ENCODE measurements at places on chromosomes 2 and 18.

- DNase-seq, result peak; percentile 24
Observed at GRCh38 chr2:96146153-96146880, 1.1 kb upstream of the DUSP2 start.

DNA sequence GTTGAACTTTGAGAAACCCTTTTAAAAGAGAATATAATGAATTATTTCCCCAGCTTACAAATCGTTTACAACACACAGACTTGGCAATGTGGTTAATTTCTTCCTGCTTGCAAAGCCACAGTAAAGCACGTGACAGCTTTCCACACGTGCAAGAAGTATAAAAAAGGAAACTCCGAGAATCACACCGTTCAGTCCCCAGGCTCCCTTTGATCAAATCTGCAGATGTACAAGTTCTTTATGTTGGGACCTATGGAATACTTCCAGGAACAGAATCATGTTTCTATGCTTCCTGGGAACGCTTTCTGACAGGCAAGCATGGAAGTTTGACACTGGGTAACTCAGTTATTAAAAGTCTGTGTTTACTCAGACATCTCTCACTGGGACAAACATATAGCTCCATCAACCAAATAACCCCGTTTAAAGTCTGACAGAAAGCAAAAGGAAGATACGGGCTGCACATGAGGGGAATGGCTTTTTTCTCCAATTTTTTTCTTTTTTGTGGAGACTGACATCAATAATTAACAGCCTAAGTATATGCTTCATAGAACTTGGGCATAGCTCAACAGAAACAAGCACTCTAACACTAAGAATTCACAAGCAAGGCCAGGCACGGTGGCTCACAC is 134.8 kb downstream of the EIPR1 start:
- DNase-seq, result no peak

- no peak for DNase-seq
Observed at GRCh38 chr2:174846218-174846617, 81.9 kb upstream of the CHRNA1 start.

- no peak for DNase-seq
Observed at GRCh38 chr2:189104934-189105333, 74.6 kb downstream of the COL5A2 start.

DNA sequence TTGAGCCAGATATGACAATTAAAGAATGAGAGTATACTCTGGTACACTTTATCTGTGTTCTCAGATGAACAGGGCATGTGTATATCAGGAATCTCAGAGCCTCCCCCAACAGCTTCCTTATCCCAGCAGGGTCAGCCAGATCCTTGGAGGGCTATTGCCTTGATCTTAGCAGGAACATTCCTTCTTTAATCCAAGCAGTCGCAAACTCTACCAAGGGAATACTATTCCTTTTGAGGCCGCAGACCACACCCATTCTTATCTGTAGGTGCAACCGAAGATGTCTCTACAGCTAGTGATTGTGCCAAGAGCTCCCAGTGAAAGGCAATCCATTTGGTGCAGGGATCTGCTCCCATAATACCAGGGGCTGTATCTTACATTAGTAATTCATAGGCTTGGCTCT is 118.3 kb upstream of the DOK6 start:
- DNase-seq, result no peak

DNA sequence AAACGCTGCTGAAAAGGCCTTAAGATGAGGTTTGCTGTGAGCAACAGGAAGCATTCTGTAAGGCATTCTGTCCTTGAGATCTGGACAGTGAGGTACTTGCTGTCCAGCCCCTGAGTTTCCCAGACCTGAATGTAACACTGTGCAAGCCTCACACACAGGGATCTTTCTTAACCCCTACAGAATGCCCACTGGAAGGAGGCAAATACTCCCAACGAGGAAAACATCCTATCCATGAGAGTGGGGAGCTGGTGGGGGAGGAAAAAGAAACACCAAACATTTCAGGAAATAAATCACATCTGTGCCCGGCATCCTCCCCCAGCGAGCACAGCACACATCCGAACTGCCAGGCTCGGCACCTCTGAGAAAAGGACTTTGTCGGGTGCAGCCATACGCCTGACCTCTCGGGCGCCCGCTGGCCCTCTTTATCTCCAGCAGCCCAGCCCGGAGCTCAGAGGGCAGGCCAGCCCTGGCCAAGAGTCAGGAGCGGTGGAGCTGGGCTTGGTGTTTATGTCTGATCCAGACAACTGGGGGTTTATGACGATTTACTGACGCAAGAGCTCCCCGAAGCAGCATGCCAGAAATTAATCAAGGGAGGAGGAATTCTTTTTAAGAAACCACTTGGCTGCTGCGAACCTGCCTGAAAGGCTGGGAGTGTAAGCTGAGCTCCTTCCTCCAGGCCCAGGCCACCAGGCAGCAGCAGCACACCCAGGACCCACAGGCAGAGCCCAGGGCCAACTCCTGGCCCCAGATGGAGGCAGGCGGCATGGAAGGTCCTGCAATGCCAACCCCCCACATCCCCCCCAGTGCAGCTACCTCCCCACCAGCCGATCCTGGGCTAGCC is 72.2 kb downstream of the HDAC4 start:
- no peak for DNase-seq

- DNase-seq, result peak; percentile 79
Observed at GRCh38 chr2:120312860-120313694, 32.9 kb upstream of the INHBB start.

GRCh38 chr18:68937029-68937599 is 139.2 kb downstream of the CCDC102B start:
- no peak for DNase-seq

- DNase-seq, result no peak
Observed at GRCh38 chr2:65647249-65647842, 214.9 kb upstream of the SPRED2 start.

DNA sequence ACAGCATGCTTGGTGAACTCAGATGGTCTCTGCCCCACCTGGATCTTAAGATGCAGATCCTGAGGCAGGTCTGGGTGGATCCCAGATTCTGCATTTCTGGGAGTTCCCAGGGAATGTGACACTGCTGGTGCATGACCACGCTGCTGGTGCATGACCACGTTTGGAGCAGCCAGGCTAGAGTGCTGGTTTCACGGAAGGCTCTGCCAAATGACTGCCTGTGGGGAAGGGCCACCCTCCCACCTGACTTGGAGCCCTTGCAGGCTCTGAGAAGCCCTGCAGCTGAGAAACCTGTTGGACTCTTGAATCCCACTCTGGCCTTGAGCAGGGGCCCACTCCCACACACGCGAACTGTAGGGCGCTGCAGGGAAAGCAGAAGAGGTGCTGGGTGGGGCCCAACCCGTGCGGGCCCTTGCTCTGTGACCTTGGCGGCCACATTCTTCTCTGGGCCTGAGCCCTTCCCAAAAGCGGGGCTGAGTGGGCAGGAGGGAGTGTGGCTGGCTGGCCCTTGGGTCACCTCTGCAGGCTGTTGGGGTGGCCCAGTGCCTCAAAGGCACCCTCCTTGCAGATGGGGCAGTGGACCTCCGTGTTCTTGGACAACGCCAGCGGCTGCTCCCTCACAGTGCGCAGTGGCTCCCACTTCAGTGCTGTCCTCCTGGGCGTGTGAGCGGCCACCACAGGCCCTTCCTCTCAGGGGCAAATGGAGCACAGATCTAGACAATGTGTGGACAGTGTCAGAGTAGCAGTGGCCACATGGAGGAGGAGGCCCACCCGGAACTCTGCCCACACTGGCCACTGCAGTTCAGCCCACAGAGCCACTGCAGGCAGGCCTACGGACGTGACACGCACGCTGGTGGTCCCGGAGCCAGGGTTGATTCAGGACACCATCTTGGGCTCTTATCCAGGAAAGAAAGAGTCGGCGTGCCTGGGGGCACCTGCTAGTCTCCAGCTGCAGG is 7.9 kb downstream of the ERFE start:
- DNase-seq, result no peak

DNA sequence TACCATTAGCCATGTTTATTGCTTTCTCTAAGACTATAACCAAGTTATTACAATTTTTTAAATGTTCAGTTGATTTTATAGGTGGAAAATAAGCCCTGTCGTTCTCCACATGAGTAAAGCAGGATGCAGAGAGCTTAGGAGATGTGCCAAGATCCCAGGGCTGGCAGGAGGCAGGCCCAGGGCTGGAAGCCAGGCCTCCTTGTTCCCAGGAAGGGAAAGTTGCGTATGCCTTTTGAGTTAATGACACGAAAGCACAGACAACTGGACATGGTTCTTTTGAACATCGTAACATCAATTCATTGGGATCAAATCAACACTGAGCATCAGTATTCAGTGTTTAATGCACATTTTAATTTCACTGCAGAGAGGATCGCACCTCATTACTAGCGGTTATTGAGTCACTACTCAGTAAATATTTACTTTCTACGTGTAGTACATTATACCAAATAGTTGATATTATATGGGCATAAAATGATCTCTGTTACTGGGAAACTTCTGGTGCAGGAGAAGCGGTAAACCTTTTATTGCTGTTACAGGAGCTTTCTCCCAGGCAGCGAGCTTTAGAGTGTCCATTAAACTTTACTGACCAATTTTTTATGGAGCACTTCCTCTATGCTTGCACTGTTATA is 60.0 kb downstream of the RNF144A start:
- peak; percentile 70 for DNase-seq

DNA sequence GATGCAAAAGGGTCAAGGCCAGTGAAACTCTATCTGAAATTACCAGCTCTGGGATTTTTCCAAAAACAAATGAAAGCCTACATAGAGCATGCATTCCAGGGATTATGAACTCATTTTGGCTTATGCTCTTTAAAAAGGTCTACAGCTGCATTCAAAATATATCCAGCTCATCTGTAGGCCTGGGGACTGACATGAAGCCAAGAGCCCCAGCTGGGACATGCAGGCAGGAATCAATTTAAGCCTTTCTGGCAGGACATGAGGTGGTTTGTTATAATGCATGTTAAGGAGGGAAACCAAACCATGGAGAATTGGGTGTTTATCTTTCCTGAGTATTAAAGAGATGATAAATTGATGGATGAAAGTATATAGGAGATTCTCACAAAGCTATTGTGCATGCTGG is 164.5 kb downstream of the RBM43 start:
- DNase-seq, result no peak

- no peak for DNase-seq
Observed at GRCh38 chr18:72867746-72868584, at the start of gene NETO1. NETO1 (minus strand) TSS chr18:72867987; CDS start chr18:72867291, 696 bp downstream.

DNA sequence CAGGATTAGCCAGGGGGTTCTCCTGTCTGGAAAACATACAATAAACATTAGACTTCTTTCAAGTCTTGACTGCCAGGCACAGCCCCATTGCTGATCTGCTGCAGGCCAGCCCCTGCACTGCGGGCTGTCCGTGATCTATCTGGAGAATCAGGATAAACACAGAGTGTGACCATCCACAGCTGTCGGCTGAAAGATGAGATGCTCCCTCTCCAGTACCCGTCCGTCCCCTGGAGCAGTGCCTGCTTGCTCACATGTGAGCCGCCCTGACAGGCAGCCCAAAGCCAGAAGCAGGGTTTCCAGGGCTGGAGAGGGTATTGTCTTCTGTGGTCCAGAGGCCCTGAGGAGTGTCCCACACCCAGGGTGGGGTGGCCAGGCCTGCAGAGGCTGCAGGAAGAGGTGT is 46.1 kb upstream of the FOSL2 start:
- DNase-seq, result no peak

DNA sequence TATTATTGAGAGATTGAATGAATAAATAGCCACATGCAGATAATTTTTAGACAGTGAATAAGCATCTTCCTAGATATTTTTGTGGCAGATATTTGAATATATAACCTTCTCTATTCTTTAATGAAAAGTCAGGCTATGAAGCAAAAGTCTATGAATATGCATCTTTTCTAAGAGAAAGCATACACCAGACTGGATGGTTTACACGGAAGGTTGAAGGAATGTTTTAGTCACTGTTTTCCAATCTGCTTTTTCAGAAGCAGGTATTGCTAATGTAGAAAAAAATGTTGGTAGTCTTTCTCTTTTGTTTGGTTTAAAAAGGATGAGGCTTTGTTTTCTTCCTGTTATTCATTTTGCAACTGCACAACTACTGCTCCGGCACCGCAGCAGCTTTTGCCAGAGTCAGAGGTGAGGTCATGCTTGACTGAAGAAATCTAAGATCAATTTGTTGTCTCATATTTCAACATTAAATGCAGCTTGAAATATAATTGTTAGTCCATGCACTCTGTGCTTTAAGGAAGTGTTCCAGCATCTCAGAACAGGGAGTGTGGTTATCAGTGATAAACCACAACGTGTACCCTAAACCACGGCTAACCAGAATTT is 1540.8 kb upstream of the PIK3C3 start:
- DNase-seq, result no peak

DNA sequence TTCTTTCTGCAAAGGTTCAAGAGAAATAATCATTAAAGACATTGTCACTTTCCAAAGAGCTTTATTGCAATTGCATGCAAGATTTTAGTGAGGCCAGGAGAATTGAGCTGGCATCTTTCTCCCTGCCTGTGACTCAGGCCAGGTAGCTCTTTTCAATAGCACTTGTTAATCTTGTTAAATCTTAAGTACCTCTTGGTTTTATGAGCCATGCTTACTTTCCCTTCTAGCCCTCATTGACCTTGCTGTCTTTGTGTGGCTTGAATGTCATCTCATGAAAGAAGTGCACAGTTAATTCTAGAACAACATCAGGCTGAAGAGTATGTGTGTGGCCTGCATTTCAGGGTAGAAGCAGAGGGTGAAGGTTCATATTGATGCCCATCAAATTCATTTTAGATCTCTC is 14.8 kb upstream of the LGALSL start:
- no peak for DNase-seq

DNA sequence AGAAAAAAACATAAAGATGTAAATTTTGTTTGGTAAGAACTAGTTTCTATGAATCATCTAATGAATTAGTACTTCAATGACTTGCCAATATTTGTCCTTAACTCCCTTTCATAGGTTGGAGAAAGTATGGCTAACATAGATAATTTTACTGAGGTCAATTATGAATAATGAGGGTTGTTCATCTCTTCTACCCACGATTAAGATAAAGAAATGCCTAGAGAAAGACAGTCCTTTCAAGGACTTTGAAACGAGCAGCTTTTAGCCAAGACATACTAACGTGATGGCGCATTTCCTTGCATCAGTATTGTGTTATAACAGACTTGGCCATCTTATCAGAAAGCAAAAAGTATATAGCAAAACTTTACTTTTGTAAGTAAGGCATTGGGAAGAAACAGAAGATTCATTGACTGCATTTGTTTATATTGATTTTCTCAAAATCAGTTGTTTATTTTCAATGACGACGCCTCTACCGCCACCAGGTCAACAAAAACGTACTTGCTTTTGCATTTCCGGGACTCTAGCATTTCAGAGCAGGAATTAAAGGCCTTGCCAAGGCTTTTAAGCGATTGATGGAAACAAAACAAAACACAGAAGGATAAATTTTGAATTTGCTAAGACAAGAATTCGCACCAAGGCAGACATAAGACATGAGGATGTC is 961 bp downstream of the RBM43 start:
- no peak for DNase-seq

GRCh38 chr18:25123438-25124232 is 228.3 kb downstream of the ZNF521 start:
- DNase-seq, result no peak

DNA sequence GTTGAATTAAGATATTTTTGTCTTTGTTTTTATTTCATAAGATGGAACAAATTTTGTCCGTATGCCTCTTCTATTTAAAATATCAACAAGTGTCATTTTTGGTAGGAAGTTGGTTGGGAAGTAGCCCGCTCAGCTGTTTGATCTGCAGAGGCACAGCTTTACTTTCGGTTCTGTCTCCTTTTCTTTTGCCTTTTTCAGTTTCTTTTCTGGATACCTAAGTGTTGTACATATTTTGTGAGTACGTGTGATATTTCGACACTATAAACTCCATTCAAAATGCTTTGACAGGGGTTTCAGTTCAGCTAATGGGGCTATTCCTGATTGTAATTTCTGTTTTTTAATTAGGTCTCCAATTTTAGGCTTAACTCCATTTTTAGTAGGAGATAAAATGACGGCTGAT is 1785.0 kb upstream of the LRRTM1 start:
- no peak for DNase-seq

Data from hippocampal formation (tissue), 2 donors.